ENCODE measurements at places on chromosomes 13 and 19. TPM values are rescaled to one million over a fixed set of nuclear protein-coding genes. Genes with fewer than 3 reads are reported as not detected.

DNA sequence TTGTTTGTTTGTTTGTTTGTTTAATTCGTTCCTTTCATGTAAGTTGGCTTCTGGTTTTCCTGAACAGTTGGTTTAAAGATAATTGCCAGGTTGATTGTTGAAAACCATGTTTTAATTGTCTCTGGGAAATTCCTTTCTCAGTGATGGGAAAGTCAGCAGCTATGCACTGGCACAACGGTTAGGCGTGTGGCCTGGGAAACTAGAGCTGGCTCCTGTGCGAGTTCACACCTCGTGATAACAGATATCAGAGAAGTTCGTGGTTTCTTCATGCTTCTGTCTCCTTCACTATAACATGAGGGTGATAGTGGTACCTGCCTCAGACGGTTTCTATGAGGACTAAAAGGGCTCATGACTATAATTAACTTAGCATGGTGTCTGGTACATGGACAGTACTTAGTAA is 153.5 kb downstream of the STK24 start:
- no peak for DNase-seq

GRCh38 chr19:45168767-45169351 is 8.1 kb upstream of the NKPD1 start:
- DNase-seq: peak; percentile 7

DNA sequence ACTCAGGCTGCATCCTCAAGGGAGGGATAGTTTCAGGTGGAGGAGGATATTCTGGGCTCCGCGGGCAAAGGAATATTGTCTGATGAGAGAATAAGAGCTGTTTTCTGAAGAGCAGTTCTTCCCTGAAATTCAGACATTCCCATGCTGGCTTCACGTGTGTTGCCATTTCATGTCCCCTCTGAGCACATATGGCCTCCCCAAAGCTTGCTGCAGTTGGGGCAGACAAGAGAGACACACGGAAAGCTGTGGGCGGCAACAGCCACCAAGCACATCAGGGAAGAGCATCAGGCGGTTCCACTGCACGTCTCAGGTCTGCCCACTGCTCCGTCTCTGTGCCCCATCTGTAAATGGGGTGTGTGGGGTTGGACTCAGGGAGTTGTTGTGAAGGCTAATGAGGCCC is 247.5 kb upstream of the TSHZ3 start:
- no peak for DNase-seq

Gene EBI3
- 5.9 TPM for total RNA-seq

Gene SPHK2
- 45.2 TPM for total RNA-seq

GRCh38 chr19:46515879-46516350 is 20.2 kb upstream of the PNMA8B start:
- peak; percentile 50 for DNase-seq

DNA sequence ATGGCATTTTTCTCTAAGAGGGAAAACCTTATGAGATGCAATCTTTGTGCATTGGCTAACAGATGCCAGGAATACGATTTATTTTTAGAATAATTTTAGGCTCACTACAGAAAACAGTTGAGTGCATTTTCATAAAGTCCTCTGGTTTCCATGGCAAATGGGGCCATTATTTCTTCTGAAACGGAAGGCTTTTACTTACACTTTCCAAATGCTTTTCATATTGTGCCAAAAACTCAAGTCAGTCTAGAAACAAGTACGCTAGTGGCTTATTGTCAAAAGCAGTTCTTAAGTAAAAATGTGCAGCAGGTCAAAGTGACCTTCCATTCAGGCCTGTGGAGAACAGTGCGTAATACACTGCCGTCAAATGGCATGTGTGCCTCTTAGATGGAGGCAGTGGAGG is 628.7 kb downstream of the EFNB2 start:
- DNase-seq: no peak

- DNase-seq: no peak
Measured at GRCh38 chr13:25689539-25689938, 317.8 kb downstream of the ATP8A2 start.

Gene TCF3
- 76.7 TPM for total RNA-seq

GRCh38 chr19:489418-490196 is 6.7 kb upstream of the MADCAM1 start:
- DNase-seq: peak; percentile 59

- DNase-seq: no peak
Measured at GRCh38 chr13:27643334-27644132, 21.8 kb downstream of the POLR1D start.

- DNase-seq: no peak
Measured at GRCh38 chr13:22061371-22061805, 390.5 kb downstream of the FGF9 start.

DNA sequence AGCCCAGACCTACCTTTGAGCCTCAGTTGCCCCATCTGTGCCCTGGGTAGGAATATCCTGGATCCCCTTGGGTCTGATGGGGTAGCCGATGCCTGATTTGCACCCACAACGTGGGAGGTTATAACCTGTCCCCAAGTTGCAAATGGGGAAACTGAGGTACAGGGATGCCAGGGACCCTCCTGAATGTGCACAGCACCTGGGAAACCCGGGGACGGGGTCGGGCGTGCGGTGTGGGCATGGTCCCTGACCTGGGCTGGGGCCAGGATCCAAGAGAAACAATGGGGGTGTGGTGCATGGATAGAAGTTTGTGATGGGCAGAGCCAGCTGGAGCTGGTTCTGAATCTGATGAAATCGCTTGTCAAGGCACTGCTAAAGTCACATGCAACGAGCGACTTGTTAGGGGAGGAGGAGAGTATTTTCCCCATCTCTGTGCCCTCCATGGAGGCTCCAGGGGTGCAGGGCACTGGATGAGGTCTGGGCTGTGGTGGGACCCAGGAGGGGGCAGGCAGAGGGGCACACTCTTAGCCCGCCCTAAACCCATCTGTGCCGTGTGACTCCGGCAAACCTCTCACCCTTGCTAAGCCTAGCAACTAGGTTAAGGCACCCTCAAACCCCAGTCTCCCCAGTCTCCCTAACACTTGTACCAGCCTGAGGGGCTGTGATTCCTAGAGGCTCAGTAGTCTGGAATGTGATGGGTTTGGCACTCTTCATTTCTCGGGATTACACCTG is 749 bp downstream of the GDF15 start:
- DNase-seq: peak; percentile 11

- no peak for DNase-seq
Measured at GRCh38 chr19:3508771-3509535, 2.8 kb downstream of the FZR1 start.

- DNase-seq: no peak
Measured at GRCh38 chr13:27793507-27794367, 1.5 kb downstream of the GSX1 start.

GRCh38 chr19:7497292-7497691 is 8.5 kb upstream of the PEX11G start:
- DNase-seq: no peak

Gene ZNF564
- 9.2 TPM for total RNA-seq

Gene SLC6A16
- 0.27 TPM for total RNA-seq

- DNase-seq: no peak
Measured at GRCh38 chr13:78197231-78197630, 278.6 kb upstream of the EDNRB start.

DNA sequence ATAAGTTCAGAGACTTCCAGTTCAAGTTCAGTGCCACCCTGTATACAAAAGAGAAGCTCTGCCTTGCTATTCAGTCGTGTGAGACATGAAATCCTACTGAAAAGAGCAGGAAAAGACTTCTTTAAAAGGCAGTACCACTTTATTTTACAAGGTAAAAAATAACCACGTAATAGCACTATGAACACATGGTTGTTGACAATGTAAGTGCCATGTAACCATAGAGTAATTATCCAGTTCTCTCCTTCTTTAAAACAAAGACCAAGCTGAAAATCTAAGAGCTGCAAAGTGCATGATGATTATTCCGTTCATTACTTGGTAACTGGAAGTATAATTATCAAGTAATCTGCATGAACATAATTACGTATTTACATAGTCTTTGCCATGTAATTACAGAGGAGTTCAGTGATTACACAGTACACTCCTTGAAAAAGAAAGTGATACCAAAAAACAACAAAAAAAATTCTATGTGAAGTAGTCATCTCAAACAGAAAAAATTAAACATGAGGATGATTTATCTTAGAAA is 288.7 kb downstream of the EFNB2 start:
- no peak for DNase-seq

DNA sequence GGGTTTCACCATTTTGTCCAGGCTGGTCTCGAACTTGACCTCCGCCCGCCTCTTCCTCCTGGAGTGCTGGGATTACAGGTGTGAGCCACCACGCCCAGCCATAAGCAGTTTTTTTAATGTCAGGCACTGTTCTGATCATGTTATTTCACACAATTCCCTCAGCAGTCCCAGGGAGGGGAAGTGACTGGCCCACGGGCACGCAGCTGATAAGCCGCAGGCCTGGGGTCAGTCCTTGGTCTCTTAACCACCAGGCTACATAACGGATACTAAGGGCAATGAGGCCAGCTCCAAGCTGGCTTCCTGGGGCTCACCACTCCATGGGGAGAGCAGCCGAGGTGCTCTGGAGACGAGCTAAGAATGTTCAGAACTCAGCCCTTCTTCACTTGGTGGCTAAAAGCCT is 13.5 kb downstream of the BRSK1 start:
- DNase-seq: no peak

Gene SOX1
- not detected for total RNA-seq

DNA sequence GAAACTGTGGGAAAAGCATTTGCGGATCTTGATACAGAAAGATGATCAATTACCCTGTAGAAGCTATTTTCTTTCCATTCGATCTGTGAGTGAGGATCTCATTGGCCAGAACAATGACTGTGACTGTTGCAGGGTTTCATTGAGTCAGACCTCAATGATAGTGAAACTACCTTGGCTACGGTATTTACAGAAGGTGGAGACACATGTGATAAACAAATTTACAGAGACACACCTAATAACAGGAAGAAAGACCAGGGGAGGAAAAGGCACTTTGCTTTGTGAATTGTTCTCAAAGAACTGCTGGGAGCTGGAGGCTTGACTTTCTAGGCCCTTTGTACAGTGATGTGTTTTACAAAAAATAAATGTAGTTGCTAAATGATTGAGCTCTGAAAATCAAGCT is 19.9 kb upstream of the ARGLU1 start:
- no peak for DNase-seq

GRCh38 chr13:94610475-94610874 is 8.8 kb downstream of the GPR180 start:
- DNase-seq: no peak

GRCh38 chr13:111791131-111791530 is 275.8 kb upstream of the SOX1 start:
- DNase-seq: no peak

DNA sequence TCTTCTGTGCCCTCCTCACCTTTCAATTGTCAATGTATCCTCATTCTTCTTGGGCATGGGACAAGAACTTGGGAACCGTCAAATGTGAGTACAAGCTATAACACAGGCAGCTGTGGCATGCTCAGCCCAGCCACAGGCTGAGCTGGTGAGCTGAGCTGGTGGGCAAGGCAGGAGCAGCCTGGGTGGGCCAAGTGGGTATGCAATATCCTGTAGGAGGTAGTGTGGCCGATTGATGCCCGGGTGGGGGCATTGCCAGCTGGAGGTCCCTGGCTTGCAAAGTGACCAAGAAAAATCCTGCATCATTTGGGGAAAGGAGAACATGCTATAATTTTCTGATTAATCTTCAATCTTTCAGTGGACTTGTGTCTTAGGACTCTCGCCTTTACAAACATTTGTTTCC is 507.2 kb upstream of the SLC10A2 start:
- no peak for DNase-seq

- DNase-seq: no peak
Measured at GRCh38 chr13:101915755-101916107, 463.3 kb downstream of the ITGBL1 start.

Data from hepatocyte (in vitro differentiated cells).